ENCODE measurements at places on chromosomes 4 and X.

GRCh38 chrX:97446298-97446882 is 562.7 kb downstream of the RPA4 start:
- no peak for DNase-seq

DNA sequence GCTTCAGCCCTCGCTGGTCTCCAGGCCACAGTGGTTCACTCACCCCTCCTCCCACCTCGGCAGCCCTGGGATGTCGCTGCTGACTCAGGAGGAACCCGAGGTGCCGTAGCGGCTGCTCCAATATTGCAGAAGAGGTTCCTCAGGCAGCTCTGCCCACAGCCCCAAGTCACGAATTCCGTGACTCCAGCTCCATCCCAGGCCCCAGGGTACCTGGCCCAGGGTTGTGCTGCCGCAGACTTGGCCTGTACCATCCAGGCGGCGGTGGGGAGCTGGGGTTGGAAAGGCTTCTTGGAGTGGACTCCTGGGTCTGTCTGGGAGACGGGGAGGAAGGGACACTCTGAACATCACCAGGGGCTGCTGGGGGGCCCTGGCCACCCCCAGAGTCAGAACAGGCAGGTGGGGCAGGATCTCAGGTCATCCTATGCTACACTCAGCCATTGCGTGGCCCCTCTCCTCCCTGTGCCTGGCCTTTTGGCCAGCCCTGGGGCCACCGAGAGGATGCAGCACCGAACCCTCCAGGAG is 728 bp upstream of the HGFAC start:
- DNase-seq, result no peak

DNA sequence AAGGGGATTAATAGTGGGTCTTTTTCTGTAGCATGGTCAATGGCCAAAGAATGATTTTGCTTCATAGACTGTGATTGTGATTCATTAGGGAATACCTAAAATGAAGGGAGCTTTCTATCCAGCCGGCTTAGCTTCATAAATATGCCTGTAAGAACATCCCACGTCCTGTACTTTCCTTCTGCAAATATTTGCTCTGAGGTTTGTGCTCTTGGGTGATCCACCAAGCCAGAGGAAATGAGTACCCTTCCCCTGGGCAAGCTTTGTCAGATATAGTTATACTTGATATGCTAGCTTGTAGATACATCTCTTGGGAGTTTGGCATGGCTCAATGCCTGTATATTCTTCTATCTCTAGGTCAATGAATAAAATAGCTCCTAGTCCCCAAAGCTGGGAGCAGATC is 28.2 kb upstream of the SPARCL1 start:
- DNase-seq, result no peak

GRCh38 chr4:159312236-159312635 is 209.4 kb downstream of the RAPGEF2 start:
- no peak for DNase-seq

- no peak for DNase-seq
Measured at GRCh38 chr4:69974631-69975030, 9.1 kb upstream of the CSN2 start.

DNA sequence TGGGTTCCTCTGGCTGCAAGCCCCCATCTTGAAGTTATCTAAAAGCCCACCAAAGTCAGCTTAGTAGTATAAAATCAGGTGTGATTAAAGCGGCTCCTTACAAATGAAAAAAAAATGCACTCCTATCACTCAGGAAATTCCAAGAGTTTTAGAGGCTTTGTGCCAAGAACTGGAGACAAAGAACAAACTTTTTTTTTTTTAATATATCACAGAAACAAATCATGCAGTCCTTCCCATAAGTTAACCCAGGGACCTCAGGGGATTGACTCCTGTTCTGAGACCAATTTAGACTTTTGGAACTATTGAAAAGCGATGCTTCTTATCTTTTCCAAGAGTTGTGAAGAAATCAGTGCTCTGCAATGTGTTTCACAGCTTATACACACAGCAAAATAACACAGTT is 53.6 kb downstream of the HHIP start:
- no peak for DNase-seq

- DNase-seq, result no peak
Measured at GRCh38 chr4:149631629-149632028, 184.0 kb downstream of the IQCM start.

- no peak for DNase-seq
Measured at GRCh38 chrX:145609951-145610511, 207.6 kb upstream of the SLITRK2 start.

DNA sequence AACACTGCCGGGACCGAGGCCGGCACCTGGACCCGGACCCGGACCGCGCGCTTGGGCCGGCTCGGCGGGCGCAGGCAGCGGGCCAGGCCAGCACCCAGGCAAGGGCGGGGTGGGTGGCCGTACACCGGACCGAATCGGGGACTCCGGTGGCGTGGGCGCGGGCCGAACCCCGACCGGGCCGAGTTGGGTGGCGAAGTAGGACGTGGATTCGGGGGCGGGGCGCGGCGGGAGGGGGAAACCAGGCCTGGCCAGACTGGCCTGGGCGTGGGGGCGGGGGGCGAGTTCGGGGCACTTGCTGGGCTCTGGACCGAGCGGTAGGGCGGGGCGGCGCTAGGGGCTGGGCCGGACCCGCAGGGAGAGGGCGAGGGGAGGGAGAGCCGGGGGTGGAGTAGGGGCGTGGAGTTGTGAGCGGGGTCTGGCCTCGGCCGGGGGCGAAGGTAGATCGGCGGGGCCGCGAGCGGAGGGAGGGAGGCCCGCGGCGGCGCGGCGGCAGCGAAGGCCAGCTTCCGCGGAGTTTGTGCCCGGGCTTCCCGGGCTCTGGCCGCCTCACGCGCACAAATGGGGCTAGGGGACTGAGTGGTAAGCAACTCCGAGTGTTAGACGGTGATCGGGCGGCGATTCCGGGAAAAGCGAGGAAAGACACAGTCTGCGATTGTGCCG is 1.8 kb upstream of the BCORL1 start:
- peak; percentile 57 for DNase-seq

GRCh38 chr4:6425336-6425735 is 47.1 kb downstream of the PPP2R2C start:
- no peak for DNase-seq

GRCh38 chrX:153935326-153935851 is 552 bp upstream of the NAA10 start:
- peak; percentile 36 for DNase-seq

DNA sequence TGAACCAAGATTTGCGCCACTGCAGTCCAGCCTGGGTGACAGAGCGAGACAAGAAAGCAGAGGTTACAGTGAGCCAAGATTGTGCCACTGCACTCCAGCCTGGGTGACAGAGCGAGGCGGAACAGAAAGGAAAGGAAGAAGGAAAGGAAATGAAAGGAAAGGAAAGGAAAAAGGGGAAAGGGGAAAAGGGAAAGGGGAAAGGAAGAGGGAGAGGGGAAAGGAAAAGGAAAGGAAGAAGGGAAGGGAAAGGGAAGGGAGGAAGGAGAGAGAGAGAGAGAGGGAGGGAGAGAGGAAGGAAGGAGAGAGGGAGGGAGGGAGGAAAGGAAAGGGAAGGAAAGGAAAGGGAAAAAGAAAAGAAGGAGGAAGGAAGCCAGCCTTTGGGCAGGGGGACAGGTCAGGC is 76.6 kb downstream of the PRKX start:
- DNase-seq, result no peak

DNA sequence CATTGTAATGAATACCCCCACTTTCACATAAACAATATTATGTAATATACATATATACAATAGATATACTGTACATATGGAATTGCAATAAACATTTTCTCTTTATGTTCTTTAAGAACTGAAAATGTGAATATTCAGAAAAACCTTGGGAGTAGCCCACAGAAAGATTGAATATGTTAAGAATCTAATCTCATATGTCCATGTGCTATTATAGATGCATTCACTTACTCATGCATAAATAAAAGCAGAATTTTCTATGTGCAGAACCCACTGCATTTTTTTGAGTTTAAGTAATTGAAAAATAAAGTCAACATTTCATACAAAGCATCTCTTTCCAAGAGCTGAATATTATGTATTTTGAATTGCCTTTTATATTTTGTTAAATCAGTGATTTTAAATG is 902.3 kb downstream of the PCDH19 start:
- DNase-seq, result no peak

All from WTC11 (cell line).